ENCODE measurements at places on chromosomes 7 and 10. TPM values are rescaled to one million over a fixed set of nuclear protein-coding genes. Genes with fewer than 3 reads are reported as not detected.

DNA sequence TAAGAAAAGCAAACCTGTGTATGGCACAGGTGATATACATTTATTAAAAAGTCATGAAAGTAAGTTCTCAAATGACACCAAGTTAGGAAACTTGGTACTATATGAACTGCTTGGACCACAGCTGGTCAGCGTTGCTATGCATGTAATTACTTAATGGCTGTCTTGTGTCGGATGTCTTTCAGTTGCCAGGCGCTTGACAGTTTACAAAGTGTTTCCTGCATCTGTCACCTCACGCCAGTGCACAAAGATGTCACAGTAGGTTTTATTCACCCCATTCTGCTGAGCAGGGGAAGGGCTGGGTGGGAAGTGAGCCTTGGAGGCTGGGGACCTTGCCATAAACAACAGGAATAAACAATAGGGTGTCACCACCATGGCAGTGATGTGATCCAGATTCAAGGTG, 35.8 kb downstream of the ADAM12 start:
- ATAC-seq: no peak

GRCh38 chr10:45419676-45420025, 45.6 kb downstream of the ALOX5 start:
- peak; percentile 13 for ATAC-seq

DNA sequence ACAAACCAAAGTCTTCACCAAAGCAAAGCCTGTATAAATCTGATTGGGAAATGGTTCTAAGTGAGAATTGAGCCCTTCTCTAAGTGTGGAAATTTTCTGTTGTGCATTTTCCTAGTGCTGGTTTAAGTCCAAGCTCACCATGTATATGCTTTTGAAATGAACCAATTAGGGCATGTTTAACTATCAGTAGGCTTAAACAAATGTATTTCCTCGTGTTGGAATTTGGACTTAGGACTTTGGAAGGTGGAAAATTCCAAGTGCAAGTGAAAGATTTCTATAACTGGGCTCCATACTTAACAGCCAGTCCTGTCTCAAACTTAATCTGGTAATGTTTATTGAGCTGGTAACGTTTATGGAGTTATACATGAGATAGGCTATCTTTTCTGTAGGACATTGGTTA, 28.5 kb downstream of the CCNY start:
- ATAC-seq: no peak

GRCh38 chr10:103933557-103934121, 15.7 kb upstream of the STN1 start:
- ATAC-seq: no peak

- ATAC-seq: no peak
Measured at GRCh38 chr7:55570218-55570873, 2.0 kb downstream of the VOPP1 start.

DNA sequence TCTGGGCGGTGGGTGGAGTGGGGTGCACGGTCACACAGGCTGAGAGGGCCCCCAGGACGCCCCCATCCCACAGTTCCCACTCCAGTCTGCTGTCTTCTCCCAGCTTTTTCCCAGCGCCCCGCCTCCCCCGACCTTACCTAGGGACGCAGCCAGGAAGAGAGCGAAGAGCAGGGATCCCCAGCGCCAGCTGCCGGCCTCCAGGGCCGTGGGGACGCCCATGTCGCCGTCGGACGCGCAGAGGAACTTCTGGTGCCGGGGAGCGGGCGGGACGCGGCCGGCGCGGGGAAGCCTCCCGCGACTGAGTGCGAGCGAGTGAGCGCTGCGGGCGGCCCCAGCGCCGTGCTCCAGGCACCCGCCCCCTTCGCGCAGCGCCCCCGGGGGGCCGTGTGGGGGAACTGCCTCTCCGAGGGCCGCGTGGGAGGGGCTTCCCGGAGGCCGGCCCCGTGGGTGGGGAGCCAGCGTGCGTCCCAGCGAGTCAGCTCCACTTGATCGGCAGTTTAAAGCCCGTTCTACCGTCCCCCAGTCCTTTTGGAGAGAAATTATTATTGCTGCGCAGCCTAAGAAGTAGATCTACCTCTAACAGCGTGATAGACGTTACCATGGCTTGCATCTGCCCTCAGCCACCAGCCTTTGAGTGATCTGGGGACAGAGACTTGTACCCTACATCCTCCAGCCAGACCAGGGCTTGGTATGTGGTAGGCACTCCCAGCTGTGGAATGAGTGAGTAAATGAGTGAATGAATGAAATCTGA, at the start of gene VSIR:
Gene VSIR (minus strand): TSS at position 300 of the 751 bp plus-strand sequence. CDS start 81 bp downstream, at position 219.
- peak; percentile 88 for ATAC-seq

DNA sequence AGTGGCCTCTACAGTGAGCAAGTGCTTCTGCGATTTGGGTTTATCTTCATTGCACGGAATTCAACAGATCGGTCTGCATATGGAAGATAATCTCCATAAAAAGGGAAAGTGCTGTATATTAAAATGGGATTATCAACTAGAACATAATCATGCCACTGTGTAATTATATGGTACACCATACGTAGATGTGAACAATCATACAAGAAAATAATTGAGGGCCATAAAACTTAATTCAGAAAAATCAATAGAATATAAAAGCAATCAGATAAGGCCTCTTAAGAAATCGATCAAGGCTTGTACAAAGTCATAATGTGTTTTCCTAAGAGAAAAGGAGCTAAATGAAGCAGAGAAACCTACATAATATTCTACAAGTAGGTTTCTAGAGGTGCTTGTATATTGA, 157.5 kb upstream of the MGMT start:
- no peak for ATAC-seq

- no peak for ATAC-seq
Measured at GRCh38 chr10:21161647-21162046, 264.5 kb upstream of the NEBL start.

DNA sequence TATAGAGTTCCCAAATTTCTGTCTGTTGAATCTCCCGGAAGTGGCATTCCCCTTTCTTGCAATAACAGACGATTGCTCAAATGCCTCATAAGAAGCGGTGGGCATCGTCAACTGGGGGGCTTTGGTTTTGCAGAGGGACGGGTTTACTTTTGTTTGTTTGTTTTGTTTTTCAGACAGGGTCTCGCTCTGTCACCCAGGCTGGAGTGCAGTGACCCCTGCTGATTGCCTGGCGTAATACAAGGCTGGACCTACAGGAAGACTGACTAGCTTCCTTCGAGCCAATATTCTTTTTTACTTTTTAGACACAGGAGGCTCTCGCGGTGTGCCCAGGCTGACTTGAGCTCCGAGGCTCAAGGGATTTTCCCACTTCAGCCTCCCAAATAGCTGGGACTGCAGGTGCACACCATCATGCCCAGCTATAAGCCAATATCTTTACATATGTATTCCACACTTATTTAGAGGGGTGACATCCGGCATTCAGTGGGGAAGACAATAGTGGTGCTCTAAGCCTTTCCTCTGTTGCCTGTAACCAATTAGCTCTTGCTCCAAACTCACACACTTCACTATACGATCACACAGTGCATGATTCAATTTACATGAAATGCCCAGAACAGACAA, 58.1 kb downstream of the FHIP2A start:
- ATAC-seq: no peak

DNA sequence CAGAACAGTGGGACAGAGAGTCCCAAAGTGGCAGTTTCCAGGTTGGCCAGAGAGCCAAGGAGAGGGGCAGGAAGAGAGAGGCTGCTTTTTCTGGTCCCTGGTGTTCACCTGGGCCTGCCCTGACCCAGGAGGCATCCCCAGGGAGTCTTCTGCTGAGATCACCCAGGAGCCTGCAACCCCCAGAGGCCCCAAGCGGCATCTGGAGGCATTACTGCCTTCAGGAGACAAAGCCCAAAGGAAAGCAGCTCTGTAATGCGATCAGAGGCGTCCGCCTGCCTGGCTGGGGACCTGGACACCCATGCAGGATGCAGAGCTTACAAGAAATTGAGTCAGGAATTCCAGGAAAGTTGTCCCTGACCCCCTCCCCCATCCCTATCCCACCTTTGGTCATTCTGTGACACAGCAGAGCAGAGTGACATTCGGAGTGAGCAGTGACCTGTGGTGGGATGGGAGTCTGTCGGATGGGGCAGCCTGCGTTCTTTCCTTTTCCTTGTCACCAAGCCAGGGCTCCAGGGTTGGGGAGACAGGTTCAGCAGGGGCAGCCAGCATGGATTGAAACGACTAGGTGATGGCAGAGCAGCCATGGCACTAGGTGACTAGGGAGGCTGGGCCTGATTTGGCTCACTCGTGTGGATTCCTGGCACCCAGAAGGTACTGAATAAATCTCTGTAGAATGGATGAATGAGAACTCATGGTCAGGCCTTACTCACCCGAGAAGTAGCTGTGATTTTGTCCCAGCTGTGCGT, 10.4 kb downstream of the UNC5B start:
- ATAC-seq: no peak

- ATAC-seq: no peak
Measured at GRCh38 chr7:130346177-130346905, 1.7 kb downstream of the CPA5 start.

GRCh38 chr10:6743291-6743849, 163.3 kb upstream of the PRKCQ start:
- no peak for ATAC-seq

DNA sequence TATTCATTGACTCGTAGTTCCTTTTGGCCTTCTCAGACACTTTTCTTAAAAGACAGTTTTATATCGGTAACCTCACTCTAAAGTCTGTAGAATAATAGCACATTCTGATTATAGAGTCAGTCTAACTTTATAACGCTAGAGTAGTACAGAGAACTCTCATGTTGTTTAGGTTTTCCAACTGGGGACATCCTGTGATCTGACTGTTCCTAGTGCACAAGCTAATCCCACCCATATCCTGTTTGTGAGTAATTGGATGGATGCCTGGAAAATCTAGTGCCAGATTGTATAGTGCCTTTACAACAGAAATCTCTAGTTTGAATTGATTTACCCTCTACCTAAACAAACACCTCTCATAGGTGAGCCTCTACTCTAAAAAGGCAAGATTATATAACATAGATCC, 107.4 kb downstream of the ZEB1 start:
- ATAC-seq: no peak

DNA sequence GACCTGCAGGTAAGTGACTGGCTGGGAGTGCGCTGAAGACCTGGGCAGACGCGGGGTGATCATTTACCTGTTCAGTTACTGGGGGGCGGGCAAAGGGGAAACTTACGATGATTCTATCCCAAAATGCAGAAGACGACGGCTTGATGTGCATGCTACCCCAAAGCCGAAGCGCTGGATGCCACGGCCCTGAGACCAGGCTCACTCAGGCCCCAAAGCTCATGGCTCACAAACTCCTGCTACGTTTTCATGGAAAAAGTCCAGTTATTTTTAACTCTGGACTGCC, 200.6 kb downstream of the DIP2C start:
- no peak for ATAC-seq

DNA sequence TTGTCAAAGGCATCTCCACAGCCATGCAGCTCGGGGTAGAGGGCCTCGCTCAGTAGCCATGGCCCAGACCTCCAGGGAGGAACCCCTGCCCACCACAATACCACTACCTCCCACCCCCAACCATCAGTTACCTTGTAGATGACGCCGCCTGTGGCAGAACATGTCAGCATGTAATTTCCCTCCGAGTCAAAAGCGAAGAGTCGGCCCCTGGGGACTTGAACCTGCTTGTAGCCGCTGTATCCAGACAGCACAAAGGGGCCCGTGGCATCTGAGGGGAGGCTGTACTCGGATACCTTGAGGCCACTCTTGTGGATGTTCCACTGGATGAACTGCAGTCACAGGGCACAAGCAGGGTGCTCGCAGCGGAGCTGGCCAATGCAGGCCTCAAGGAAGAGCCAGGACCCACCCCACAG, 16.3 kb upstream of the CYREN start:
- ATAC-seq: no peak

DNA sequence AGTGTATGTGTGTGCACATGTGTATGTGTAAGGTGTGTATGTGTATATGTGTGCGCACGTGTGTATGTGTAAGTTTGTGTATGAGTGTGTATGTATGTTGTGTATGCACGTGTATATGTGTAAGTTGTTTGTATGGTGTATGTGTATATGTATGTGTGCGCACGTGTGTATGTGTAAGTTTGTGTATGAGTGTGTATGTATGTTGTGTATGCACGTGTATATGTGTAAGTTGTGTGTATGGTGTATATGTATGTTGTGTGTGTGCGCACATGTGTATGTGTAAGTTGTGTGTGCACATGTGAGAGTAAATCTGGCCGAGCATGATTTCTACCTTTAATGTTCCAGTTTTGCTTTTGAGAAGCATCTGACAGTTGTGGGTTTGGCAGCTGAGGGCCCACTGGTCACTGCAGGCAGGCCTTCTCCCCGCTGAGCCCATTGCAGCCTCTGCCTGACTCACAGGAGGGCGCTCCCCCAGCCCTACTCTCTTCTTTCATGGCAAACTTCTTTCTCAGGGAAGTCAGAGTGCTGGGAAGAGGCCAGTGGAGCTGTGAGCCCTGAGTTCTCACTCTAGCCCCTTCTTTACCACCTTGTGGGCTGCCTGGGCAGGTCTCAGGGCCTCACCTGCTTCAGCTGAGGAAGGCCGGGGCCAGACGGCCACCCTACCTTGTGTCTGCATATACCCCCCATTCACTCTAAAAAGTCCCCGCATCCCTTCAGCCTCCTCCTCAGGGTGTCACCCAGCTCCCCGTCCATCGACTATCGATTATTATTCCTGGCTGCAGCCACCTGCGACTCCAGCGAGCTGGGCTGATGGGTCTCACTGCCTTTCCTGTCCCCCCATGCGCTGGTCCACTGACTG, 11.2 kb downstream of the WDR86 start:
- ATAC-seq: no peak

GRCh38 chr10:130763491-130763890, 548.0 kb downstream of the TCERG1L start:
- ATAC-seq: no peak

DNA sequence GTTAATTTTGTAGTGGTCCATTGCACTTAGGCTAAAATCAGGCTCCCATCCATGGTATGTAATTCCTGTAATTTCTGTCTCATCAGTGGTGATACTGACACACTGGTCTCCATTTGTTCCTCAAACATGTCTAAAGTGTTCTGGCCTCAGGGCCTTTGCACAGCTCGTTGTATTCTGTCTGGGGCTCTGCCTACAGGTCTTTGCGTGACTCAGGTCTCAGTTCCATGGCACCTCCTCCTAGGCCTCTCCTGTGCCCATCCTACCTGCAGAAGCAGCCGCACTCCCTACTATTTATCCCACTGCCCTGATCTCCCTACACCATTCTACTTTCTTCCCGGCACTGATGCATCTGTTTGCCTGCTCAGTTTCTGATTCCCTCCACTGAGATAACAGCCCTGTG, 173.8 kb downstream of the ITGA8 start:
- ATAC-seq: no peak

DNA sequence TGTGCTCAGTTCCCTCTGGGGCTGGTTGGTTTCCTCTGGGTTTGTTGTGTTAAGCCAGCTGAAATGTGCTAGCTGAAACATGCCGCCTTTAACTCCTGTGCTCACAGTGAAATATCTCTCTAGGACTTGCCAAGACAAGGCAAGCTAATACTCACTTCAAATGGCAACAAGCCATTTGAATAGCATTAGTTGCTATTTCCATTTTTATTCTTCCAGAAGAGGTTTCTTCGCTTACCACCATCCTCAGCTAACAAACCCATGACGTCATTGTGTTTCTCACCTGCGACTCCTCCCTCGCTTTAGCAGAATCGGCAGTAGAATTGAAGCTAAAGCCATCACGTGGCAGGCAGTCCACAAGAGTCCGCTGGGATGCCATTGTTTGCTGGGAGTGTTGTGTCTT, 61.3 kb downstream of the ZNF22 start:
- no peak for ATAC-seq

Gene SLC26A3
- 6.9 TPM for total RNA-seq

Gene SMKR1
- not detected for total RNA-seq

Gene LIPK
- not detected for total RNA-seq

Gene C10orf53
- total RNA-seq: not detected

Gene PNLIP
- not detected for total RNA-seq

Gene DRGX
- not detected for total RNA-seq

Gene CLEC5A
- 0.13 TPM for total RNA-seq

Gene ORC5
- 20.7 TPM for total RNA-seq

Gene SPDYE11
- not detected for total RNA-seq

Gene PIK3AP1
- total RNA-seq: 15.5 TPM

All from gastroesophageal sphincter (tissue), 4 donors.